ENCODE measurements at places on chromosomes 11 and 22.

DNA sequence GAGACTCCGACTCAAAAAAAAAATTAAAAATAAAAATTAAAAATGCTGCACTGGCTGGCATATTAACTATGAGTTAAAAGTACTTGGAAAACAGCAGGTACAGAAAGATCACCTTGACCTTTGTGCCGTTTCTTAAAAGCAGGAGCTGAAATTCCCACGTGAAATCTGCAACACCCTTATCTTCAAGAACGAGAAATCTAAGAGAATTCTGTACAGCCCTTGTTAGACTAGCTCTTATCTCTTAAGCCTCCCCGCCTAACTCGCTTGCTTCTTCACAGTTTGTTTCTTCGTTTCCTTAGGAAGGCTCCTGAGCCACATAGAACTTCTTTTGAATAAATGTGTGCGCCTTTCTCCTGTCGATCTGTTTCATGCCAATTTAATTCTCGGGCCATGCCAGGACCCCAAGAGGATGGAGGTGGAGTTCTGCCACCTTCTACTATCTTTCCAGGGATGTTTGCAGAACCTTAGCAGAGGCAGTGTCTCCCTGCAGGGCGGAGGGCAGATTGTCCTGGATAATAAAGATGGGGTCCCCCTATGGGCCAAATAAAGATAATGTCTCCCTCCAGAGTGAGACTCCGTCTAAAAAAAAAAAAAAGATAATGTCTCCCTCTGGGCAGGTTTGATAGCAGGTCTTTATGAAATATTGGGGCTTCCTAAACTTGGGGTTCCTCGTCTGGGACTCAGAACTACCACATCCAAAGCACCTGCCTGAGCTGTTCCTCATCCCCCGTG lies 27.4 kb upstream of the SYT8 start:
- no peak for DNase-seq
- no peaks in the 10 kb centered on the region for H3K4me1 ChIP-seq

- no peaks in the 10 kb centered on the region for H3K36me3 ChIP-seq
- peaks cover 4% of the 10 kb centered on the region for H3K4me1 ChIP-seq
- no peaks in the 10 kb centered on the region for H3K27me3 ChIP-seq
- no peak for DNase-seq
- no peak overlapping the region for H3K4me3 ChIP-seq
These were observed 53.6 kb downstream of the ARFGAP2 start for GRCh38 chr11:47123094-47123493.

DNA sequence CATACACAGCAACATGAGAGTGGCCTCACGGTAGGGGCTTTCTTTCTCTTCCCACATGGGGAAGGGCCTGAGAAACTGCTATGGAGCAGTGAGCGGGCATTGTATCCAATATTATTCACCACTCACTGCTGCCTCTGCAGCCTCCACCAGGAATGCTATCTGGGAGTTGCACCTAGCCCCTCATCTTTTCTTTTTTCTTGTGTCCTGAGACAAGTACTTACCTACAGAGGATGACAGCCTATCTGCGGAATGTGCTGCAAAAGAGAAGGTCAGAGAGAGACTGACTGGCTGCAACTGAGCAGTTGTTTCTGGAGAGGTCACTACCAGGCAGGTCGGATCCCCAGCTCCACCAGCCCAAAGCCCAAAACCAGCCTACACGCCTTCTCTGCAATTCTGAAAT lies 52.1 kb upstream of the HTATIP2 start:
- no peaks in the 10 kb centered on the region for H3K36me3 ChIP-seq
- DNase-seq: no peak
- H3K27me3 ChIP-seq: peaks cover 17% of the 10 kb centered on the region
- no peak overlapping the region for H3K27ac ChIP-seq

GRCh38 chr11:60912223-60912850 lies 1.6 kb upstream of the TMEM109 start:
- peaks cover 29% of the 10 kb centered on the region for H3K4me1 ChIP-seq
- peak overlapping the region; percentile 95 for H3K27ac ChIP-seq
- H3K4me3 ChIP-seq: peak overlapping the region; percentile 69
- H3K36me3 ChIP-seq: no peaks in the 10 kb centered on the region

- H3K4me1 ChIP-seq: peaks cover 68% of the 10 kb centered on the region
- H3K27me3 ChIP-seq: peaks cover 42% of the 10 kb centered on the region
- no peaks in the 10 kb centered on the region for H3K36me3 ChIP-seq
- DNase-seq: no peak
These were observed at the start of gene CPT1A for GRCh38 chr11:68841718-68842426. Gene CPT1A (minus strand): TSS chr11:68841916. CDS start chr11:68815474, 26,442 bp downstream.

DNA sequence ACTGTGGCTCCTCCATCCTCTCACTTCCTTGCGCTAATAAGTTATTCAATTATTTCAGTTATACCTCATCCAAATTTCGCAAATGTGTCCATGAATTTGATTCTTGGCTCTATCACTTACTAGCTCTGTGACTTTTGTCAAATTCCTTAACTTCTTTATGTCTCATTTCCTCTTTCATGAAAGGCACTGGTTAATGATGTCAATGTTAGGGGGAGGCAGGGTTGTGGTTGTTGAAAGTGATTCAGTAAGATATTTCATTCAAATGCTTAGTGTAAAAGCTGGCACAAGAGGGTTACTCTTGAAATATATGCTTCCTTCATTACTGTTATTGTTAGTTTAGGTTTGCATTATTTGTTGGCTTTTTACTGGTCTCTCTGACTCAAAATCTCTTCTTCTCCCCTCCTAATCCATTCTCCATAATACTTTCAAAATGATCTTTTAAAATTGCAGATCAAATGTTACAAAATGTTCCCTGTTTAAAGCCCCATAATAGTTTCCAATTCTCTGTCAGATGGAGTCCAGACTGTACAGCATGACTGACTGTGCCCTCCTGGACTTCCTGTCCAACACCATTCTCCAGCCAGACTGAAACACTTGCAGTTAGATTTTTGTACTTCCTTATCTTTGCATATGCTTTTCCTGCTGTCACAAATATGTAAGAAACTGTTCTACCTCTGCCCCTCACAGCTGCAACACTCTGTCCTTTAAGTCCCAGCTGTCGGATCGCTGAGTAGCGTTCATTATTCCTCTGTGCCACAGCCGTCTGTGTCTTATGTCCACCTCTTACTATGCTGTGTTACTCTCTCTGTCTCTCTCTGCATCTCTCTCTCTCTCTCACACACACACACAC lies 510.6 kb upstream of the RAG2 start:
- H3K4me3 ChIP-seq: no peak overlapping the region
- no peaks in the 10 kb centered on the region for H3K36me3 ChIP-seq

GRCh38 chr22:24418786-24419474 lies 8.5 kb upstream of the ADORA2A start:
- H3K36me3 ChIP-seq: peaks cover 60% of the 10 kb centered on the region
- no peak overlapping the region for H3K27ac ChIP-seq
- no peak for DNase-seq
- H3K27me3 ChIP-seq: peaks cover 9% of the 10 kb centered on the region

- peak overlapping the region; percentile 94 for H3K4me3 ChIP-seq
- peak; percentile 45 for DNase-seq
- H3K27ac ChIP-seq: peak overlapping the region; percentile 100
- peaks cover 30% of the 10 kb centered on the region for H3K36me3 ChIP-seq
- H3K4me1 ChIP-seq: peaks cover 18% of the 10 kb centered on the region
These were observed 1.1 kb downstream of the EIF4G2 start for GRCh38 chr11:10807493-10808234.

GRCh38 chr11:76048763-76049162 lies 157.5 kb downstream of the WNT11 start:
- H3K4me1 ChIP-seq: peaks cover 5% of the 10 kb centered on the region
- no peaks in the 10 kb centered on the region for H3K27me3 ChIP-seq
- no peak overlapping the region for H3K27ac ChIP-seq
- DNase-seq: no peak

DNA sequence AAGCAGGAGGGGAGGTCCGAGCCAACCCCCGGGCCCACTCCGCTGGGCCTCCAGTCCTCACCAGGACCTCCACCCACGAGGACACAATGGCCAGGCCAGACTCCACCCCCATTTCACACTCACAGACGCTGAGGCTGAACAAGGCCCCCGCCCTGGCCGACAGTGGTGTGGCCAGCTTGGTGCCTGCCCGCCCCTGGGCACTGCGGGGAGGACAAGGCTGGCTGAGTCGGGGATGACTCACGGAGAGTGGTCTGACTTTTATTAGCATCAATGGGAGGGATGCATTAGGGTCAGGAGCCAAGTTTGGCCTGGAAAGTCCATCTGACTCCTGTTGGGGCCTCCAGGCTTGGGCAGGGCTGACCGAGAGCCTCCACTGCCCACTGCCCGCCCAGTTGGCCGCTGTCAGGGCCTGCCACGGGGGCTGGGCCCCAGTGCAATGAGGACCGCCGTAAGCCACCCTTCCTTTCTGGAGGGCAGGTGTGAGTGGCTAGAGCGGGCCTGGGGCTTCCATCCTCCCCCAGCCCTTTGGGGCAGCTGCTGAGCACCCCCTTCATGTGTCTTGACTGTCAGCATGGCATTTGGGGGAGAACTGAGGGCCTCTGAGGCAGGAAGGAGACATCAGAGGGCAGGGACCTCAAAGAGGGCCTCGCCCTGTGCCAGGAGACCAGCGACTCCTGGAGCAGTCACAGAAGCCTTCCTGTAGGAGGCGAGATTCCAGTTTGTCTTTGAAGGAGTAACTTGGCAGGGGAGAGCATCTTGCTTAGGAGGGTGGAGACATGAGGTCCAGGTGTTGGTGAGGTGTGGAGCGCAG lies 10.6 kb downstream of the TSPAN32 start:
- no peak overlapping the region for H3K4me3 ChIP-seq
- H3K36me3 ChIP-seq: peaks cover 13% of the 10 kb centered on the region
- peaks cover 60% of the 10 kb centered on the region for H3K4me1 ChIP-seq
- peak overlapping the region; percentile 76 for H3K27ac ChIP-seq
- no peak for DNase-seq
- no peaks in the 10 kb centered on the region for H3K27me3 ChIP-seq

DNA sequence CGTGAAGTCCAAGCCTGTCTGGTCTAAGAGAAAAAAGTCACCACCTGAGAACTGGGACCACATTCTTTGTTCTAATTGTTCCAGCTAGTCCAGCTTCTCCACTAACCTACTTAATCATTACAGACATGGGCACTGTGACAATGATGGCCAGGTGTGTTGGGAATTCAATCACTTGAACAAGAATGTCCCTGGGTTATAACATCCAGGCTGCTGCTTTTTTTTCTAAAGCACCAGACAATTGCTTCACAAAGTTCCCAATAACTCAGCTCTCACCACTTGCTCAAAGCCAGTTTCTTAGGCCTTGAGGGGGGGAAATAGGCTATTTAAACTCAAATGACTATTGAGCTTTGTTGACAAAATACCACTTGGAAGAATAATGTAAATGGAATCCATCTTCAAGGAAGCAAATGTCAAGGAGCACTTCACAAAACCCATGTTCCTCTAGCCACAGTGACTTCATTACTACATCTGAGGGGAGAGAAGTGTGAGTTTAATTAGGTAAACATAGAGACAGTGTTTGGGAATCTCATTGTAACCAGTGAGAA lies 80.3 kb downstream of the ME3 start:
- peaks cover 8% of the 10 kb centered on the region for H3K4me1 ChIP-seq
- no peaks in the 10 kb centered on the region for H3K36me3 ChIP-seq
- no peak overlapping the region for H3K27ac ChIP-seq
- no peak for DNase-seq

DNA sequence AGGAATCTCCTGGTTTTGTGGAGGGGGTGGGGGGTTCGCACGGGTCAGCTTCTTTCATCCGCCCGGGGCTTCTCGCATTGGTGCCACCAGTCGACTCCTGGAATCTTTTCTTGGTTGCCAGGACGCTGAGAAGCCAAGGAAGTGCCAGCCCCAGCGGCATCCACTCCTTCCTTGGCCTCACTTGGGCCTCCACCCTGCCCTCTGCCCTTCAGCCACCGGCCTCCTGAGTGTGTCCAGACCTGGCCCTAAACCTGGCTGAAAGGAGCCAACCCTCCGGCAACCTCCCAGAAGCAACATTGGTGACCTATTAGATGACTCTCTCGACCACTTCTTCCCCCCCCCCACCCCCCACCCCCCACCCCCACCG lies 518 bp upstream of the GALNT18 start:
- H3K27me3 ChIP-seq: peaks cover 23% of the 10 kb centered on the region
- no peaks in the 10 kb centered on the region for H3K36me3 ChIP-seq
- DNase-seq: no peak
- peak overlapping the region; percentile 41 for H3K4me3 ChIP-seq
- H3K27ac ChIP-seq: peak overlapping the region; percentile 16
- peaks cover 26% of the 10 kb centered on the region for H3K4me1 ChIP-seq

DNA sequence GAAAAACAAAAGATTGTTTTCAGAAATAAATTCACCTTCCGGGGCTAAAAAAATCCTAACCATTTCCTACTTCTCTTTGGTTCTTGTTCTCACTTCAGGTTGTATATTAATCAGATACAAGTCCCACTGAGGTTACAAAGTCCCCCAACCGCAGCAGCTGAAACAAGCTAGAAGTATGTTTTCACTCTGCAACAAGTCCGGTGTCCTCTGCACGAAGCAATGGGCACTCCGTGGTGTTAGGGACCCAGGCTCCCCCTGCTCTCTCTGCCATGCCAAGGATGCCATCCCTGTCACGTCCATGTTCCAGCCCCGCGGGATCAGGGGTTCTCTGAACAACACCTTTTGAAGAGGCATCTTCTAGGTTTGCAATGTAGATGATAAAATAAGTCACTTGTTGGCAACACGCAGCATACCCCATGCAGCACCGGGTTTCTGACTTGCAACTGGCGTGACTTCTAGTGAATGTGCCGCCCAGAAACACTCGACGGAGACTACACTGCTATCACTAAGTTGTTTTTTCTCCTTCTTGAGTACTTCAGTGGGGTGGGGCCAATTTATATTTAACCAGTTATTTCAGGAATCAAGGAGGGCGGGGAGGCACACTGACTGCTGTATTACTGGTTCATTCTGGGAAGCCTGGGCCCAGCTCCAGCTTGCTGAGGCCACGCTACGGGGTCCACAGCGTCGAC lies 25.4 kb upstream of the GSTP1 start:
- H3K27ac ChIP-seq: no peak overlapping the region
- DNase-seq: no peak
- H3K36me3 ChIP-seq: no peaks in the 10 kb centered on the region
- no peak overlapping the region for H3K4me3 ChIP-seq
- no peaks in the 10 kb centered on the region for H3K27me3 ChIP-seq

DNA sequence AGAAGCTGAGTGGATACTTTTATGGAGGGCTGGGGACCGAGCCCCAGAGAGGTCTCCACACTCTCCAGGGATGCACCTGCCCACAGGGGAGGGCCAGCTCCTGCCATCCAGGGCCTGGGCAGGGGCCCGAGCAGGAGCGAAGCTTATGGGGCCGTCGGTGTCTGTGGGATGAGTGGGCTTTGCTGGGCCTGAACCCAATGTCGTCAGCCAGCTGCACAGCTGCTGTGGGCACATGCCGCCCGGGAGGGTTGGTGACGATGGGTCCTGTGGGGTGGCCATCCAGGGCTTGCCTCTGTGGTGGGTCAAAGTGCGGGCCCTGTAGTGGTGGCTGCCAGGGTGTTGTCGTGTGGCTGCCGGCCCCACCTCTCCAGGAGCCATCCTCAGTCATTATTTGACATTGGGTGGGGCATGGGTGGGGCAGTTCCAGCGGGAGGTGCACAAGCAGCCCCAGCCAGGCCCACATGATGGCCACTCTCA lies 447.1 kb downstream of the TBC1D22A start:
- no peak for DNase-seq
- H3K36me3 ChIP-seq: no peaks in the 10 kb centered on the region
- H3K27ac ChIP-seq: no peak overlapping the region

- no peak overlapping the region for H3K27ac ChIP-seq
- no peak for DNase-seq
- H3K27me3 ChIP-seq: no peaks in the 10 kb centered on the region
- H3K36me3 ChIP-seq: no peaks in the 10 kb centered on the region
- H3K4me3 ChIP-seq: no peak overlapping the region
These were observed 225.0 kb downstream of the JRKL start for GRCh38 chr11:96614846-96615245.
